Sciatic nerve (tissue), 2 donors: ENCODE measurements at places on chromosomes 7 and 10. TPM values are rescaled to one million over a fixed set of nuclear protein-coding genes. Genes with fewer than 3 reads are reported as not detected.

DNA sequence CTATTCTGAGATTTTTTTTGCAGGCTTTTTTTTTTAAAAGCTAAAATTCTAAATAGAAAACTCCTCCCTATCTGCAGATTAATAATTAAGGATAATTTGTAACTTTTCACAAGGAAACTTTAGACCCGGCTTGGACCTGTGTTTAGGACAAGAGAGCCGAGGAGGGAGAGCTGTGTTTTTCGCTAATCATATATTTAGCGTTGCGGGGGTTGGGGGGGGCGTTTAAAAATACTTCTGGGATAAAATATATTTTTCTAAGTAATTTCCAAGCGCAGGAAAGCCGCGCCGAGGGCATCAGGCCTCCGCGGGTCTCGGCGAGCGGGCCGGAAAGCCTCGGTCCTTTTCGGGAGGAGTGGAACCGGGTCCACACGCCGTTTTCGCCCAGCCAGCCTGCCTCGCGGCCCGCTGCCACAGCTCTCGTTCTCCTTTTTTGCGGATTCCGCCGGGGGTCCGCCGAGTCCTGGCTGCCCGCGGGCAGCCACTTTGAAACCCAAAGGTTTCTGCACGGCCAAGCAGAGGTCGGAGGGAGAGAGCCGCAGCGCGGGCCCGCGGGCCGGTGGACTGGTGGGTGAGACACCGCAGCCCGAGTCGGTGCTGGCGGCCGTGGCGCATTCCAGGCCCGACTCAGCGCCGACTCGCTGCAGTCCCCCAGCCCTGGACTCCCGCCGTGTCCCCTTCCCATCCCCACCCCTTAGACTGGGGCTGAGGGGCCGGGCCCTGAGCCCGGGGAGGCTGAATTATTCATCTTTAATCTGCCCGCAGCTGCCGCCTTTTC lies 2.3 kb downstream of the PAX2 start:
- DNase-seq = no peak

DNA sequence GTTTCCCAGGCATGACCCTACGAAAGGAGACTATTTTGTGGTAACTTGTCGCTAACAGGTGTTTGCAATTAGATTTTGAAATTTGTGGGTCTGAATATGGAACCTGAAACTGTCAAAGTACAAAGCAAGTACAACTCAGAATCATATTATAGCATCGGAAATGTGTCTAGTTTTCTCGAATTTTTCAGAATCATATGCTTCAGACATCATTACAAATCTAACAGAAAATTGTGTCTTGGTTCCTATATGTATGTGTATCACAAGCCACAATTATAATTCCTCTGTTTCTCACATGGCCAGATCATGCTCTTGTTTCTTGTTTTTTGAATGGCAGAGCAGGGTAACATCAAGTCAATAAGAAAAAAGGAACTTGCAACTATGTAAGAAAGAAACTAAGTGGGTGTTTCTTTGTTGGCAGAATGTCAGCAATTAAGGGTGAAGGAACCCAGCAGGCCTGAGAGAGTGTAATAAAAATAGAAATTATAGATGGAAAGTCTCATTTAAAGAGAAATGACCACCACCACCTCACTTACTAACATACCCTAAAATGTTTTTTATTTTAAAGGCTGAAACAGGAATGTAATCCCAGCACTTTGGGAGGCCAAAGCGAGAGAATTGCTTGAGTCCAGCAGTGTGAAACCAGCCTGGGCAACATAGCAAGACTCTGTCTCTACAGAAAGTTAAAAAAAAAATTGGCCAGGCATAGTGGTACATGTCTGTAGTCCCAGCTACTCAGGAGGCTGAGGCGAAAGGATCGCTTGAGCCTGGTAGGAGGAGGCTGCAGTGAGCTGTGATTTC lies 51.3 kb downstream of the PRTFDC1 start:
- DNase-seq = no peak

GRCh38 chr7:2717293-2718261 lies 29.6 kb downstream of the AMZ1 start:
- no peak for DNase-seq

The ANXA7 gene
- total RNA-seq = 109 TPM

- DNase-seq = no peak
These were observed 9.0 kb downstream of the RHBDD2 start for GRCh38 chr7:75887669-75888369.

- DNase-seq = no peak
These were observed 11.6 kb downstream of the TCF7L2 start for GRCh38 chr10:112961609-112962008.
